ENCODE measurements at places on chromosomes 2 and 18.

DNA sequence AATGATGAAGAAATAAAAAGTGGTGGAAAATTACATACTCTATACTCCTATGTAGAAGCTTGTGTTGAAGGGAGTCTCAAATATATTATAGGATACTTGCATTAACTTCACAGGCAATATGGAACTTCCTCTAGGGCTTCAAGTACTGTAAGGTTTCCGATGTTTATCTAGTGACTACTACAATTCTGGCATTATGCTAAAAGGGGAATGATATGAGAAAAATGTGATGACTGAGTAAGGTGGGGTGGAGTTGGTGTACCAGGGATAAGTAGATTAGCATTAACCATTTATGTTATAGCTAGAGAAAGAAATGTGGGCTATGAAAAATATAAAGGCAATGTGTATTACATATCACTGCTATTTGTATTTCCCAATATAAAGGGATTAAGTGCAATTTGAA lies 229.5 kb downstream of the DCC start:
- DNase-seq, result no peak

DNA sequence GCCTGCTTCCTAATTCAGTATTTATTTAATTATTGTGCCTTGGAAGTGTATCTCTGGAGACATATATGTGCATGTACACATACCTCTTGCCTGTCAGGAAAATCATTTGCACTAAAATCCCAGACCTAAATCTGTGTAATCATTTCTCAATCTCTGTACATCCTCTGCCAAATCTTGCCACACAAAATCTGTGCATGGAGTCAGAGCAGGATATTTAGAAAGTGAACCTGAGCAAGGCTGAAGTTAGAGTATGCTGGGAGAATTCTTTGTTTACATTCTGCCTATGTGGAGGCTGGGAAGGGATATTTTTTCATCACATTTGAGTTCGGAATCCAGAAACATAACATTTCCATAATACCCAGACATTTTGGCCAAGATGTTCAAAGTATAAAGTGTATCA lies 9.3 kb downstream of the XRCC5 start:
- DNase-seq, result no peak

- DNase-seq, result no peak
Observed at GRCh38 chr2:54609647-54610046, 113.8 kb upstream of the EML6 start.

GRCh38 chr2:50591021-50591420 lies 440.9 kb downstream of the NRXN1 start:
- DNase-seq, result no peak

DNA sequence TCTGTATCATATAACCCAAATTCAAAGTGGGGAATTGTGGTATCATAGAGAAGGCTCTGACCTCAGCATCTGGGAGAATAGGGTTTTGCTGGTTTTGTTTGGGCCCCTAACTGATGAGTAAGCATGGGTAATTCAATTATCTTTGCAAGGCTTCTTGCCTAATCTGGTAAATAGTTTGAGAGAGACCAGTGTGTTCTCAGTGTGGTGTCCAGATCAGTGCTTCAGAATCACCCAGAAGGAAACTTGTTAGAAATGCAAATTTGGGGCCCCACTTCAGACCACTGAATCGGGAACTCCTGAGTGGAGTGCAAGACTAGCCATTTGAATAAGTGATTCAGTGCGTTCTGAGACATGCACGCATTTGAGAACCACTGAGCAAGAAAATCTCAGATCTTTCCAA lies 282.7 kb downstream of the EPHA4 start:
- DNase-seq, result no peak

- DNase-seq, result no peak
Observed at GRCh38 chr2:230439590-230439989, 23.6 kb downstream of the SP100 start.

DNA sequence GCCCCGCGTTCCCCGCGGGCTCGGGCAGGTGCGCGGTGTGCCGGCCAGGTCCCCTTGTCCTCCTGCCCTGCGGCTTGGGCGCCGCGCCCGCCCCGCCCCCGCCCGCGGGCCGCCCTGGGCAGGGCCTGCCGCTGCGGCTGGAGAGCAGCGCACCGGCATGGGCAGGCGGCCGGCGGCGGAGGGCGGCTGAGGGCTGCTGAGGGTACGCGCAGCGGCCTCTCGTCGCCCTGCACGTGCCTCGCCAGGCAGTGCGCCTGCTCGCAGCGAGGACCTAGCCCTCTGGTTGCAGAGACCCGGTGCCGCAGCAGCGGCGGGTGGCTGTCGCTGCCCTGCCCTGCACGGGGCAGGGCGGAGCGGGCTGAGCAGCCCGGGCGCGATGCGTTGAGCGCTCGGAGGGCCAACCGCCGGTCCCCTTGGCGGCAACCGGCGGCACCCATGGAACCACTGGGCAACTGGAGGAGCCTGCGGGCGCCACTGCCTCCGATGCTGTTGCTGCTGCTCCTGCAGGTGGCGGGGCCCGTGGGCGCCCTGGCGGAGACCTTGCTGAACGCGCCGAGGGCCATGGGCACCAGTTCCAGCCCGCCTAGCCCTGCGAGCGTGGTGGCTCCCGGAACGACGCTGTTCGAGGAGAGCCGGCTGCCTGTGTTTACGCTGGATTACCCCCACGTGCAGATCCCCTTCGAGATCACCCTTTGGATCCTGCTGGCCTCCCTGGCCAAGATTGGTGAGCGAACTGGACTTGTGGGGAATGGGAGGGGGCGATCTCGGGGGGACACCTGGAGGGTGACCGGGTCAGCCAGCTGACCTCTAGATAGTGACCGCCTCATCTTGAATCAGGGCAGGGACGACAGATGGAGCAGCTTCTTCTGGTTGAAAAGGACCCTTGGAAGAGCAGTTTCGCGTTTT lies at the start of gene SLC9A2:
Gene SLC9A2, plus strand, starts transcription at position 140 of the 906 bp plus-strand sequence. Its CDS starts 296 bp downstream, at position 436.
- DNase-seq, result no peak

- DNase-seq, result no peak
Observed at GRCh38 chr2:168611896-168612650, 156.0 kb downstream of the CERS6 start.

GRCh38 chr18:56853961-56854360 lies 202.8 kb downstream of the WDR7 start:
- DNase-seq, result no peak

GRCh38 chr2:18546567-18546966 lies 13.9 kb downstream of the RDH14 start:
- no peak for DNase-seq

DNA sequence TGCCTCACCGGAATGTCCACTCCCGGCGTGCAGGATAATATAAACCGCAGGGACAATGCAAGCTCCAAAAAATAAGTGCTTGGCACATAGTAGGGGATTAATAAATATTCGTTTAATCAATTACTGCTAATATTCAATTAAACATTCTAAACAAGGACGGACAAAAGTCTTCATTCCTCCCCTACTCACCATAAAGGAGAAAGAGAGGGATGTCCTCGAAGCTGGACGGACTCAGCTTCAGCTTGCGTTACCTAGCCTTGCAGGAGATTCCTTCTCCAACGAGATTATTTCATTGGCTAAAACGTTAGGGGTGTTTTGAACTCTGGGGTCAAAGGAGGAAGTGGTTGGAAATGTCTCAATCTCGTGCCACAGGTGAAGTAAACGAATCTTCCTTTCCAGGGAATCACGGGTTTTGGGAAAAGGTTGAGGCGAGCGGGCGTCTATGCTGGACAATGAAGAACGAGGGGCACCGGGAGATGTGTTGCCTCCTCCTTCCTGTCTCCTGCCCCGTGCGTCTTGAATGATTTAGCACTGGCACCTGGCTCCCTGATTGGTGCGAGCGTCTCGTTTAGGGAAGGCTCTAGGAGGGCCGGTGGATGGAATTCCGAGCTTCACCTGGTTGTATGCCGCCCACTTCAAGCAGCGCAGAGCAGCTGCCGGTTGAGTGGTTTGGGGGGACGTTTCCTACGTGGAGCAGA lies 2.0 kb upstream of the GAD1 start:
- no peak for DNase-seq

- no peak for DNase-seq
Observed at GRCh38 chr2:15116830-15117229, 444.3 kb downstream of the NBAS start.

GRCh38 chr2:75561566-75562512 lies 1.1 kb upstream of the EVA1A start:
- no peak for DNase-seq

- no peak for DNase-seq
Observed at GRCh38 chr18:51164761-51165281, 32.7 kb downstream of the MEX3C start.

- DNase-seq, result no peak
Observed at GRCh38 chr18:6111726-6112125, 216.4 kb upstream of the TMEM200C start.

GRCh38 chr18:2538236-2538635 lies 33.1 kb downstream of the METTL4 start:
- DNase-seq, result no peak

DNA sequence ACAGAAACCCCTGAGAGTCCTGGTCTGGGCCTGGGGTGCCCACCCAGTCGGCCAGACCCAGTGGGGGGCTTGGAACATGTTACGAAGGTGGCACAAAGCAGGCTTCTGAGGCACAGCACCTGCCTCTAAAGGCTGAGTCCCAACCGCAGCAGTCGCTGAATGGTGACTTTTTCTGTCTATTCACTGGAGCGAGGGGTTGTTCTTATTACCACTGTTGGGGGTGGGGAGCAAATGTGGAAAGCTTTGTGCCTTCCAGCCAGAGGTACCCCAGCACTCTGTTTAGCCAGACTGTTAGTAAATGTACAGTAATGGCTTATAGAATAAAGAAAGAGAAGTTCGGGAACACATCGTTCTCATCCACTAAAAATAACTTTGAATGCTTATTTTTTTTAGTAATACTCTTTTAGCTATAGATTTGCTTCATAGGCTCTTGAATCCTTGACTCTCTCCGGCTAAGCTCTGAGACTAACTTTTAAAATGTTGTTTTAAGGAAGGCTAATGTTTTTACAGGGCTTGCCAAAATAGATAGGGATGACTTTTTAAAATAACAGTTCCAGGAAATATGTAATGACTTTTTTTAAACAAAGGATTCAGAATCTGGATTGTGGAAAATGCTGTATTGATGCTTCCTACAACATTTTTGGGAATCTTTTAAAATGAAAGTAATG lies 23.4 kb upstream of the PTPN2 start:
- no peak for DNase-seq

- DNase-seq, result no peak
Observed at GRCh38 chr2:46847185-46847710, 68.4 kb downstream of the MCFD2 start.

DNA sequence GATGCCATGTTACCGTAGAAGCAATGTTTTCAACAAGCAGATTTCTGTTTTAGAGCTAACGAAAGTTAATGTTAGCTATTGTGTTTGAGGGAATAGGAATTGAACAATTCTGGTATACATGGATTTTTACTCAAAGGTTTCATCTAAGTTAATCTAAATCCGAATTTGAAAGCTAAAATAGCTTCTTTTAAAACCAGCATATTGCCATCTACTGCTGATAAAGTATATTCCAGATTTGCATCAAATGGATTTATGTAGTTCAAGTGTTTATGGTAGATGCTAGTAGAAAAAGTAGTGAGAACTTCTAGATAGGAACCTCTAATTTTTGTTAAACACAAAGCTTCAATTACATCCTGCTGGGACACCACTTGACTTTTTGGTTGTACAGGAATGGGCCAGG lies 1569.5 kb upstream of the NXPH2 start:
- DNase-seq, result no peak

GRCh38 chr2:72925328-72925943 lies 8.1 kb downstream of the EMX1 start:
- DNase-seq, result no peak

- no peak for DNase-seq
Observed at GRCh38 chr2:238627899-238628298, 201.2 kb downstream of the ASB1 start.

DNA sequence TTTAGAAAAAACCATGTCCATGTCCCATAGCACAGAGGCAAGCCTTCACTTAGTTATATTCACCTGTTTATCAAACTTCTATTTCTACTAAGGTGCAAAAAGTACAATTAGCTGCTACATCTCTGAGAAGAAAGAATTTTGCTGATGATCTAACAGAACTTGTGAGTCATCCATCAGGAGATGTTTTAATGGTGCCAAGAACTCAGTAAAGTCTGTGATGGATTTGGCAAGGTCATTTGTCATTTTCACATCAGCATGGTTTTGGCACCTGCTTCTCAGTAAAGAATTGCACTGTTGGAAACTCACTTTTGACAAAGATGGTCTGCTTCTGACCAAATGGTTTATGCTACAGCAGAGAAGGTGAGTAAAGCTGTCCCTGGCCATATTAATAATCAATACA lies 195.7 kb upstream of the TMEFF2 start:
- no peak for DNase-seq

- no peak for DNase-seq
Observed at GRCh38 chr2:236960531-236960930, 125.2 kb upstream of the COPS8 start.

DNA sequence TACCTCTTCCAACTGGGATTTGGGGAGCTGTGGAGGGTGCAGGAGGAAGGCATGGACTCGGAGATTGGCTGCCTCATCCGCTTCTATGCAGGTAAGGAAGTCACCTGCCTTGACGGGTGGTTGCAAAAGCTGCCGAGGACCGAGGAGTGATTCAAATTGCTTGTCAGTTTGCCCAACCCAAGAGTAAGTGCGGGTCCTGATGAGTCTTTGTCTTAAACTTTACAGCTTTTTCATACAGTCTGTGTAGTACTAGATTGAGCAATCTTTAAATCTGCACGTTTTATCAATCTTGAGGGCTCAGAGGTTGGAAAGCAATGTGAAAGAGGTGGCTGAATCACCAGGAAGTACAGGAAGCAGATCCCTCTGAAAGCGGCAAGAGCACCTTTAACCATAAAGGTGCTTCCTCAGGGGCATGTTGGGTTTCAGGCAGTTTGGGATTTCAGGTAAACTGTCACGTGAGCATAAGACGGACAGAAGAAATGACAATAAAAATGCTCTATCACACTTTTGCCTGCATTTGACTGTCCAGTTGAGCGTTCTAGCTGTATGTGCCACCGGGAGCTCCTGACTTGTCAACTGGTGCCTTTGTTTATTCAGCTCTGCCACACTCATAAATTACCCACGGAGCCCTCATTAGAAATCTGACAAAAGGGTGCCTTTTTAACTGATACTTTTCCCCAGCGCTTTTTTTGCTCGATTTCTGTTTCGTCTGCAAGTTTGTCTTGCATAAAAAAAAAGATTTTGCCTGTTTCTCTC lies 2.0 kb downstream of the PHLPP1 start:
- no peak for DNase-seq

- DNase-seq, result no peak
Observed at GRCh38 chr2:180699657-180700361, 280.6 kb upstream of the UBE2E3 start.

- DNase-seq, result no peak
Observed at GRCh38 chr2:132550946-132551345, 119.1 kb downstream of the LYPD1 start.

GRCh38 chr2:136327162-136327852 lies 209.4 kb upstream of the CXCR4 start:
- peak; percentile 52 for DNase-seq

DNA sequence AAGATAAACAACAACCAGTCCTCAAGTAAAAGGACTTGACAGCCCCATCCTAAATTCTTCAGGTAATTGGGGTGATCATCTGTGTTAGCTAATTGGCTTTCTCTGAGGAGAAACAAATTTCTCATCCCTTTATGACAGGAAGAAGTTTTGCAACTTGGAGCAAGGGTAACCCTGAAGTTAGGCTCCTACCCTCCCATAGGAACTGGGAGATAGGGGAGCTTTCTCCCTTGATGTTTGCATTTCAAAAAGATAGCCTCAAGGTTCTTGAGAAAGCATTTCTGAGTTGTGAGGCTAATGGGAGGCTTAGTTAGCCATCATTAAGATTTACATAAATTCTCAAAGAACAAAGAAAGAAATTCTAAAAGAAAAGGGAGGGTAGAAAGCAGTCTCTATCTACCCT lies 95.4 kb downstream of the MAP2 start:
- DNase-seq, result no peak

GRCh38 chr2:37795938-37796337 lies 124.5 kb upstream of the CDC42EP3 start:
- DNase-seq, result no peak

Data from activated T-helper 1 cell treated with anti-CD3 and anti-CD28 coated beads, Interleukin-2, amount 50 U/mL, for 16 hours (primary cell).